ENCODE measurements at places on chromosomes 2 and 18.

- DNase-seq = no peak
These were observed 45.1 kb downstream of the HDAC4 start for GRCh38 chr2:239355724-239356123.

- DNase-seq = no peak
These were observed 70.0 kb downstream of the HS1BP3 start for GRCh38 chr2:20580690-20581437.

GRCh38 chr2:152825834-152826233 is 107.4 kb downstream of the ARL6IP6 start:
- DNase-seq = no peak

DNA sequence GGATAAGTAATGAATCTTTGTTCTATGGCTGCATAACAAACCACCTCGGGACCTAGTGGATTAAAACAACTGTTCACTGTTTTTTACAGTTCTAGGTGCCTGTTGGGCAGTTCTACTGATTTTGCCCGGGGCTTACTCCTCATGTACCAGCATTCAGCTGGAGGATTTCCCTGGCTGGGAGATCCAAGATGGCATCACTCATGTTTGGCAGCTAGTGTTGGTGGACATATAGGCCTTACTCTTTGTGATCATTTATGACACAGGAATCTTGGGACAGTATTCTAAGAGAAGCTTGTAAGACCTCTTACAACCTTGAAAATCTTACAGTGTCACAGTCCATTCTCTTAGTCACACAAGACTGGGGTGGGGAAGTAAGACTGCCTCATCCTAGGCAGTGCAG is 4.6 kb downstream of the MARCHF7 start:
- no peak for DNase-seq

- no peak for DNase-seq
These were observed 395.0 kb upstream of the TCF4 start for GRCh38 chr18:55982992-55983391.

DNA sequence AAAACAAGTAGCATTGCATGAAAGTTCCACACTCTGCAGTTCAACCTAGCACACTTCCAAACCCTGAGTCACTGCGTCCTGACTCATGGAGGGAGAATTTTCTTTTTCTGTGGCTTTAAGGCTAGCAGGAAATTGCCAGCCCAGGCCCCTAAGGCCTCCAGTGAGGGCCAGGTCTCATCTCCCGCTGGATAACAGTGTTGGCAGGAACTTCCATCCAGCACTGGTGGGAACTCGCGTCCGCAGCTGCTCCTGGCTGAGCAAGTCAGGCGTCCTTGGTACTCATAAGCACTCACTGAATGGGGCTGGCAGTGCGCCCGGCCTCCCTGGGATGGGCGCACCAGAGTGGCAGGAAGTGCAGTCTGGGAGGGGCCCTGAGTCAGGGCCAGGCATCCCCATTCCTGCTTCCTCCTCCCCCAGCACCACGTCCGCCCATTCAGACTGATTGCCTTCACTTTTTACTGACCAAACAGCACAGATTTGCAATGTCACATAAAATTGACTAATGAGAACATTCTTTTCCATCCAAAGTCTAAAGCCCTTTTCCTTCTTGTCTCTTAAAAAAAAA is 14.3 kb downstream of the MALL start:
- peak; percentile 70 for DNase-seq

- DNase-seq = no peak
These were observed 802.1 kb upstream of the FAM98A start for GRCh38 chr2:34401186-34401585.

- DNase-seq = no peak
These were observed 21.1 kb downstream of the ARHGAP15 start for GRCh38 chr2:143150287-143150686.

DNA sequence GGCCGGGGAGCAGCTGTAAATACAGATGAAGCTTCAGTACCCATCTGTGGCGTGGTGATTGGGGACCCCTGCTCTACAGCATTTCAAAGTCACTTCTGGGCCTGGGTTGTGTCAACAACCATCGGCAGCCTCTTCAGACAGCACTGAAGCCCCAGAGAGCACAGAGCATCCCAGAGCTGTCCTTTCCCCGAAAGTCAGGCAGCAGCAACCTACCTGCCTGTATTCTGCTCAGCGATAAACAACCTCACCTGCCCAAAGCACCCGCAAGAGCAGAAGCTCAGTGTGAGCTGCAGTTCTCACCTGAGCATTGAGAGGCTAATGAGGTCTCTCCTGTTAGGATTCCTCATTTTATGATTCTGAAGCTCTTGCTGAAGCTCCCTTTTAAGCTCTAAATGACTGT is 19.3 kb downstream of the TRABD2A start:
- no peak for DNase-seq

- no peak for DNase-seq
These were observed 113.1 kb downstream of the SPP2 start for GRCh38 chr2:234163510-234164045.

GRCh38 chr2:151260573-151261230 is 961 bp downstream of the RBM43 start:
- DNase-seq = no peak

DNA sequence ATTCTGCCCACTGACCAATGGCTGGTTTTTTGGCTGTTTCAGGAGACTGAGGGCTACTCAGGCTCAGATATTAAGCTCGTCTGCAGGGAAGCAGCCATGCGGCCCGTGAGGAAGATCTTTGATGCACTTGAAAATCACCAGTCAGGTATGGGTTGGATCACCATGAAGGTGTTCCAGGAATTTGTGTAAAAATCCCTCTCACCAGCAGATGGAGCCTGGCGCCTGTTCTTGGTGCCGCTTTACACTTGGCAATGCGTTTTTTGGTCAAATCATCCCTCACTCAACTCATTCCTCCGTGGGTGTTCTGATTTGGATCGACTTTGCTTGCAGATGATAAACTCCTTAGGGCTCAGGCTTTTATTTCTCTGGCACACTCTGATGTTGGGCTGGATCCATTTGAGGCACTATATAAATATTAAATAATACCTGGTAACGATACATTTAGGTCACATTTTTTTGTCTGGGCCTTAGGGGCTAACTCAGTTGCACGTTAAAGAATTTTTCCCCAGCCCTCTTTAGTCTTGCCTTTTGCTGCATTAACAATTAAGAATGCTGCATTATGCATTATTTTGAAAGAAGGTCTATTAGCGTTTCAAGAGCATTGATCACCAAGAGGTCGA is 50.0 kb downstream of the HDHD2 start:
- peak; percentile 30 for DNase-seq

DNA sequence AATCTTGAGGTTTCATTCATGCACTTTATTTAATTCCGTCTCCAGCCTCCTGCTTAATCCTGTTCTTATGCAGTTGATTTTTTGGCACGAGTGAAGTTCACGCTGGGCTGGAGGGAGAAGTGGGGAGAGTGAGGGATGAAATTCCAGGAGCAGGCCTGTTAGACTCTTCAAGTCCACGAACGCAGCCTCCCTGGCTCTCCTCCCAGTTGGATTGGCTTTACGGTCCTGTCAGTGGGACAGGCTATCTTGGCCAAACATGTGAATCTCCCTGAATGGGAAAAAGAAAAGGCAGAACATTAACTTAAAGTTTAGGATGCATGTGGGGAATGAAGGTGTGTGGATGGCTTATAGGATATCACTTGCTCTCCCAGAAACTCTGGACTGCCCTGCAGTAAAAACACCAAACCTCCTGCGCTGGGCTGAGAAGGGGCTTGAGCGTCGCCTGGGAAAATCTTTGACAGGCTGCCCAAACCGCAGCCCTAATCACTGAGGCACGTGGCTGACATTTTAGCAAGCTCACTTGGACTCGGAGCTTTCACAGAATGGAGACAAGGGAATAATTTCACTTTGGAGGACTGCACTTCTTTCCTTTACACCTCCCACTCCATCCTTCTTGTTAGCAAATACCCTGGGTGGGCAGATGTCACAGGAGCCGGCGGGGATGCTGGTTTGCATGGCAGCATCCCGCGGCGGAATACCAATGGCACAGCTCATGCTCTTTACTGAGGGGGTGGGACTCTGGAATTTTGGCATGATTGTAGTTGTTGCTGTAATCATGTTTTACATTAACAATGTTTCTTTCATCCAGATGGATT is 93.9 kb downstream of the ACKR3 start:
- no peak for DNase-seq
